ENCODE measurements at places on chromosomes 11 and 22.
A peak's percentile ranks its signal among the peaks of the same experiment; 100 is the strongest.

GRCh38 chr22:49667236-49667635, 160.4 kb downstream of the BRD1 start:
- no peak for DNase-seq

GRCh38 chr22:41525450-41526225, 18.6 kb downstream of the POLR3H start:
- no peak for DNase-seq

DNA sequence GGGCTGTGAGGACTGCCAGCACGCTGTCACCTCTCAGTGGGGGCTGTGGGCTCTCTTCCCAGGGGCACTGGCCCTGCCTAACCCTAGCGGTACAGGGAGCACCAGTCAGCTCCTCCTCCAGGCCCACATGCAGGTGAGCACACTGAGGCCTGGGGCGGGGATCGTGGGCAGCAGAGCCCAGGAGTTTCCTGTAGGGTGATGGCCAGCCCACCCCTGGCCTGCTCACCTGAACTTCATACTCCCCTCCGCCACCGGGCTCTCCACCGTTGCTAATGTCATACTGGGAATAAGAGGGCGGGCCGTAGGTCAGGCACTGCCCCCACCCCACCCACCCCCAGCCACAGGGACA, 10.0 kb upstream of the TREH start:
- no peak for DNase-seq

DNA sequence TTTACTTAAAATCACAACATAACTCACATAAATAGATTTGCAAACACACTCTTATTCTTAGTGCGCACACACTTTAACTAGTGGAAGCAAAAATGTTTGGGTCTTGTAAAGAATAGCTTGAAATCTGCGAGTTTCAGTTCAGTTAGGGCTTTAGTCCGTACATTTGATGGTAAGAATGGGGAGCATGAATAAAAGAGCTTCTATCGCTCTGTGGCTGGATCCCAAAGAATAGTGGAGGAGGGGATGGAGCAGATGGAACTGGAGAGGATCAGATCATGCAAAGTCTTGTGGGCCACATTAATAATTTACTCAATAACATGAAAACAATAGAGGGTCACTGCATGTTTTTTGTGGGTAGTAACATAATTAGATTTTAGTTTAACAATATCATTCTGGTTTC, 44.3 kb downstream of the DNHD1 start:
- DNase-seq, result no peak

DNA sequence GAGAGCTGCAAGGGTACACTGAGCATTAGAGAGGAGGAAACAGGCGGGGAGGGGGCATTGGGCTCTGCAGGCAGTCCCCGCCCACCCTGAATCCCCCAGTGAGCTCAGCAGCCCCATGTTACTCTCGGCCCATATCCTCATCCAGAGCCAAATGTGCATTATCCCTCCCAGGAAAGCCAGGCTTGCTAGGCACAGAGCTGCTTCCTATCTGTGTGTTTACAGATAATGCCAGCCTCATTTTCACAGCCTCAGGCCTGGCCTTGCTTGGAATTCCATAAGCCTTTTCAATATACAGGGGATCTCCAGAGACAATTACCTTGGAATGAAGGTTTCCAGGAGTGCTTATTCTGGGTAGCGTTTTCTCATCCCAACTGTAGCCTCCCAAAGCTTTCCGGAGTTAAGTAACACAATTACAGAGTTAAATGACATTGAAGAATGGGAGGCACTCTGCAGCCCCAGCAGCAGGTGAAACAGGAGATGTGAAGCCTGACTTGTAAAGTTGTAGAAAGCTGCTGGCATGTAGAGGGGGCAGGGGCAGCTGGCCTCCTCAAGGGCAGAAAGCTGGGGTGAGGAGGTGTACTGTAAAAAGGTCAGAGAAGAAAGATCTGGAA, 91.5 kb upstream of the TBCEL start:
- DNase-seq, result no peak

DNA sequence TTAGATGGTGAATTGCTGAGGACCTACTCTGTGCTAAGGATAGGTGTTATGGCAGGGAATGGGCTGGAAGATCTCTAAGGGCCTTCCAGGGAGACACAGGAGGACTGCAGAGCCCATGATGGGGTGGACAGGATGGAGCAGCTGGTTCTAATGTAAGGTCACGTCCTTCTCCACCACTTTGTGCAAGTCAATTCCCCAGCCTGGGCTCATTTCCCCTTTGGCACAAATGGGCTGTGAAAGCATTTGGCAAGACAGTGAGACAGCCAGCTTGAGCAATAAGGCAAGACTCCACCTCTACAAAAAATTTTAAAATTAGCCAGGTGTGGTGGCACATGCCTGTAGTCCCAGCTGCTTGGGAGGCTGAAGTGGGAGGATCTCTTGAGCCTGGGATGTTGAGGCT, 81.4 kb upstream of the THY1 start:
- no peak for DNase-seq

- DNase-seq, result no peak
Observed at GRCh38 chr22:17194213-17194612, 25.0 kb downstream of the ADA2 start.

GRCh38 chr11:113817162-113817561, 37.6 kb downstream of the CLDN25 start:
- DNase-seq, result no peak

GRCh38 chr11:112499153-112499880, 238.7 kb upstream of the PLET1 start:
- no peak for DNase-seq

DNA sequence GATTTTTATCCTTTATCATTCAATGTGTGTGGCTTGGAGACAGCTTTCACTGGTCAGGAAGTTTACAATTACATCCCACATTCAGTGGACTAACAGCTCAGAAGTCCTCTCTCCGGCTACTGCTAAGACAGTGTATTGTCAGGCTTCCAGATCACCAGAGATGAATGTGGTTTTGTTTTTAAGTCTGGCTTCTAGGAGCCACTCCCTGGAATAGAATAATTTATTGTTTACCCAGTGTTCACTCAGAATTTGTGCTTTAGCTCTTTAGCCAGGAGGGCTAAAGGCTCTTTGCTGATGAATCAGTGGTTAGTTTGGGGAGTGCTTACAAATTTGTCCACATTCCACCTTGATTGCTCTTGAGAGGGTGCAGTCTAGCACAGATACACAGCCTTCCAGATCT, 26.5 kb downstream of the TRIM77 start:
- DNase-seq, result no peak

DNA sequence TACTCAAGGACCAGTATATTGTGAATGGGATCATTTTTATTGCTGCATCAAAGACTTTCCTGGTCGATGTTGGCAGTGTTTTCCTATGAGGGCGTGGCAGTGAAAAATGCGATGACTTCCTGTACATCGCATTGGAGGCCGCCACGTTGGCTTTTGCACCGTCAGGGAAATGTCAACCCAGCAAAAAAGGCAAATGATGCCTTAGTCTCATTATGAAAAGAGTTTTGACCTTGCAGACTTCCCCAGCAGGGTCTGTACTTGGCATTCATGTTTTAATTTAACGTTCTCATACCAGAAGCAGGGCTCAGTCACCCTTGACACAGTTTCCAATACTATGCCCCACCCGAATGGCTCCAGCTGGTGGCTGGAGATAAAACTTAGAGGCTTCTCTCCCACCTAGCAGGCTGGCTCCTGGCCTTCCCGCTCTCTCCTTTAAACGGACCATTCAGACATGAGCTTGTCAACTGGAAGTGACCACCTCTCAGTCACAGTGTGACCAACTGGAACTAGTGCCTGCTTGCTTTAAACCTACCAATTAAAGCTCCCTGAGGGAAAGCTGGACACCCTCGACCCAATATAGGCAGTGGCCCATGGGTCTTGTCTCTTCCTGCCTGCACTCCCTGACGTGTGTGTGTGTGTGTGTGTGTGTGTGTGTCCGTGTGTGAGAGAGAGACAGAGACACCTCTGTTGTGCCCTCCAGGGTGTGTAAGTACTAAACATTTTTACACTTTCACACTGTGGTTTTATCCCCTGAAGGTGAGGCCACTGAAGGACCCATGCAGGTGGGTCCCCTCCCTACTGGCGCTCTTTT, 8.7 kb upstream of the GDPD5 start:
- no peak for DNase-seq

GRCh38 chr11:16778876-16779275, 40.4 kb downstream of the C11orf58 start:
- DNase-seq, result no peak

DNA sequence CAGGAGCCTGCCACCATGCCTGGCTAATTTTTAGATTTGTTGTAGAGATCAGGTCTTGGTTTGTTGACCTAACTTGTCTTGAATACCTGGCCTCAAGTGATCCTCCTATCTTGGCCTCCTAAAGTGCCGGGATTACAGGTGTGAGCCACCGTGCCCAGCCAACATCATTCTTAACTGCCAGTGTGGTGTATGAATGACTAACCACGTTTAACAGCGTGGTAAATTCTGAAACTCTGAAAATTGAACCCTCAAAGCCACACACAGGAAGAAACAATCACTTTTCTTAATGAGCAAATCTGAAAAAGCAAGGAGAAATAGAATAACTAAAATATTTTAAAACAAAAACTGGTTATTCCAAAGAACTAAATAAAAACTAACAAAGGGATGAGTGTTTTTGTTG, 7.4 kb downstream of the TMEM9B start:
- no peak for DNase-seq

DNA sequence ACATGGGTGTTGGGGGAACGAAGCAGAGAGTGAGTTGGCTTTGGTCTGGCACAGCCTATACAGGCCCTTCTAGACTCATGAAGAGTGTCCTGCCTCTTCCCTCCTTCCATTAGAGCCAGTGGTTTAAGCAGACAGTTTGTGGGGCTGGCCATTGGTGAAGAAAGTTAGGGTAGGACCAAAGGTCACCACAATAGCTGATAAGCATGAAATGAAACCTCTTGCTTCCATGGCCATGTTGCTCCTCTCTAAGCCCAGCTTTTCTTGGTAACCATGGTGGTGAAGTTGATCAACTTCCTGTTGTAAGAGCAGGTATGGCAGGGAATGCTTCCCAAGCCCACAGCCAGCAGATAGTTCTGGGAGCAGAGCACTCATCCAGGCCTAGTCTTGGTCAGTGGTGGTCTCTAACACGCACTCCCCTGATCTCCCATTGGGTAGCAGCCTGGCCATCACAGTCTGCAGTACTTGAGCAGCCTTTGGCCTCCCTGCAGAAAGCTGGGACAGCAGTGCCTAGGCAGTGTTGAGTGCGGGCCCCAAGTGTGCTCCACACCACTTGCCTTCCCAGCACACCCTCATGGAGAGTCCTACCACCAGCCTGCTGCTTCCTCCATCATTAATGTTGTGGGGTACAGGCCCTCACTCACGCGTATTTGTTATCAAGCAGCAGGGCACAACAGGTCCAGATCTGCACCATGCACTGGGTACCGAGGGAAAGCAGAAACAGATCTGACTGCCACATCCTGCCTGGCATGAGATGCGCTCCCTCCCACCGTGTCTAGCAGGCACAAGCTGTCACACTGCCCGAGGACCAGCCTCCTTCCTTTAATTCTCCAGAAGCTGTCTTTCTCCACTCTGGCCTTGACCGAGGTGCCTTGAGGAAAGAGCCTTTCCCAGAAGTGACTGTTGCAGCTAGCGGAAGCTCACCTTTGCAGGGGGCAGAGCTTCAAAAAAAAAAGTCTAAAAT, 65.8 kb upstream of the SUSD2 start:
- no peak for DNase-seq

- no peak for DNase-seq
Observed at GRCh38 chr11:14519597-14519916, 629 bp downstream of the PSMA1 start.

DNA sequence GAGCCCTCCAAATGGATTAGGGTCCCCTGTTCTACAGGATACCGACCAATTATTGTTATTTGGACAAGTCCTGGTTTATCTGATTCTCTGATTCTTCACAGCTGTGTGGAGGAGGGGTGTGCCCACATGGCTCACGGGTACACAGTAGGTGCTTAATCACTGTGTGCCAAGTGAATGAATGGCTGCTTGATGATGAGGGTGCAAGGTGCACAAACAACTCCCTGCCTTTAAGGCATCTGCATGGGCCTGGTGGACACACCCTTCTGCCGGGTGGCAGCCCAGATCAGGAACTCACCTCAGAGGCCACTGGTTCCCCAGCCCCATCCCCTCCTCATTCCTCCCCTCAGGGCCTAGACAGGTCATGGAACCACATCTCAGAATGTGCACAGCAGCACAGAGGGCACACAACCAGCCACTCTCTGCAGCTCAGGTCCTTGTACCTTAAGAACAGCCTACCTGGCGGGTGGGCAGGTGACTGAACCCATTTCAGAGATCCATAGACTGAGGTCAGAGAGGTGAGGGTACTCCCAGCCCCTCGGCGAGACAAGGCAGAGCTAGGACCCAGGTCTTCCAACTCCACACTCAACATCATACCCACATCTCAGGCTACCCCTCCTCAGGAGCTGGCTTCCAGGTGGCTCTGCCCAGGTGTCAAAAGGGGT, 50.3 kb downstream of the SHANK2 start:
- DNase-seq, result no peak

GRCh38 chr11:75445315-75445953, 12.4 kb upstream of the KLHL35 start:
- peak; percentile 64 for DNase-seq

DNA sequence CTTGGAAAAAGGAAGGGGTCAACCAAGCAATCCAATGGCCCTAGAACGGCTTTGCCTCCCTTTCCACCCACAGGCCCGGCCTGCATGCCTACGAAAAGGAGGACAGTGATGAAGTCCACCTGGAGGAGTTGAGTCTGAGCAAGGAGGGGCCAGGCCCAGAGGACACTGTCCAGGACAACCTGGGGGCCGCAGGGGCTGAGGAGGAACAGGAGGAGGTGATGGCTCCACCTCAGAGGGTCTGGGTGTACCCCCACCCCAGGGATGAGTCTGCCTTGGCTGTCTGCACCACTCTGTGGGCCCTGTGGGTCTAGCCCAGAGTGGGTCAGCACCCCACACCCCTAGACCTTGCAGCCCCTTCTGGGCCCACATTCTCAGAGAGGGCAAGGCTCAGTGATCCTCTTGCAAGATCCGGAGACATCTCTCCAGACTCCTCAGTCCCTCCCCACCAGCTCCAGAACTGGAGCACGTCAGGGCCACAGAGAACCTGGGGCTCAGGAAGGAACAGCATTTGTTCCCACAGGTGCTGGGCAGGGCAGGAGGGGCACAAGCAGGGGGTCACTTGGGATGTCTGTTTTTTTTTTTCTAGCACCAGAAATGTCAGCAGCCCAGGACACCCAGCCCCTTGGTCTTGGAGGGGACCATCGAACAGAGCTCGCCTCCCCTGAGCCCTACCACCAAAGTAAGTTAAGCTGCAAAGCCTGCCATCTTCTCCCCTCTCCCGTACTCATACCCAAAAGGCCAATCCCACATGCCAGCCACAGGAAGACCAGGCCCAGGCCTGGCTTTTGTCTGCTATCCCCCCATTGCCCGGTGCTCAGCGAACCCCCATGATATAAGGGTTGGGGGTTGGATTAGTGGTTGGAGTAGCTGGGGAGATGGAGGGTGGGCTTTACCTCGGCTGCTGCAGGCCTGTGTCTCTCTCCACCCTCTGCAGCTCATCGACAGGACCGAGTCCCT, 8.1 kb downstream of the PRR33 start:
- no peak for DNase-seq

Measured in Panc1 (cell line).